Stimulated activated CD8-positive, alpha-beta memory T cell treated with anti-CD3 and anti-CD28 coated beads, Interleukin-4, amount 100 ng/mL, for 4 hours (primary cell): ENCODE measurements at places on chromosomes 5 and 9.

GRCh38 chr5:7018601-7019000 lies 305.4 kb downstream of the TENT4A start:
- no peak for DNase-seq

GRCh38 chr9:129759319-129759718 lies 6.5 kb upstream of the PTGES start:
- no peak for DNase-seq

DNA sequence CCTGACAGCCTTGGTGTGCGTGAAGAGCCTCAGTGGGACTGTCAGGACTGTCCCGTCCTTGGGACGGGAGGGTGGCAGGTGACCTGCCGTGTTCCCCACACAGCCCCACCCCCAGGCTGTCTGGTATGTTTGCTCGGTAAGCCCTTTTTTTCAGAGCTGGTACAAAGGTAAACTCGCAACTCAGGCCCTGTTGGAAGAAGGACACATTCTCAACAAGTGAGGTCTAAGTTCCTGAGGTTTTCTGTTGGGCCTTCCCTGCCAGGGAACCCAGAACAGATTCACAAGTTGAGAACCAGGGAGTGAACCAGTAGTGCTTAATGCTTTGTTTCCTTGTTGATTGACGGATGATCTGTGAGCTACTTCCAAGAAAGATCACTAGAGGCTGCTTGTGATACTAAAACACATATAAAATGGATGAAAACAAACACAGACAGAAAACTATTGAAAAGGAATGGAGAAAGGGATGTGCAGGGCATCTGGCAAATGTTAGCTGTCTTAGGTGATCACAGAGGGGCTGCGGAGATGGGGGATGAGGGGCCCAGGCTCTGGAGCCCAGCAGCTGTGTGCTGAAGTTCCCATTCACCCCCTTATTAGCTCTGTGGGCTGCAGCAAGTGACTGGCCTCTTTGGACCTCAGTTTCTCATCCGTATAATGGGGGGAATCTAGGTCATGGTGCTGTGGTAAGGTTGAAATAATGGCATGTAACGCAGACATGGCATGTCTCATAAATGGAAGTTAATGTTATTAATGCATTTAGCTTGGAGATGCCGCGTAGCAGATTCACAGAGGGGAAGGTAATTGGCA lies 2.7 kb downstream of the NDST1 start:
- DNase-seq = no peak

- no peak for DNase-seq
Measured at GRCh38 chr5:96879665-96880064, 3.4 kb downstream of the ERAP2 start.

DNA sequence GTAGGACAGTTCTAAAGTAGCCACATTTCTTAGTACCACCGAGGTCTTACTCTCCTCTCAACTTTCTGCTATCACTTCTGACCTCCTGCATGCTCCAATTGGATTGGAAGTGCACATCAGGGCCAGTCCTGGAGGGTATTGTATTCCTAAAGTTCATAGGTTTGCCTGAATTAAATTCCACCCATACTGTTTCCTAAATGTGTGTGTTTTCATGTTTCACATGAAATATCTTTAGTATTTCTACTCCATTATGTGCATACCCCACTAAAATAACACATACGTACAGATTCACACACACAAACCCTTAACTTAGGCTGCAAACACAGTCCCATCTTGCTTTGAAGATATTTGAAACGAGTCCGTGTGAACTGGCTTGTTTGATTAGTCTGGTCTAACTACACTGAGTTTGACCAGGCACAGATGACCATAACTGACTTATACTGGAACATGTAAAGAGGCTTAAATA lies 24.8 kb downstream of the ALDH1A1 start:
- no peak for DNase-seq

GRCh38 chr5:77637170-77637997 lies 1.1 kb downstream of the OTP start:
- DNase-seq = no peak

DNA sequence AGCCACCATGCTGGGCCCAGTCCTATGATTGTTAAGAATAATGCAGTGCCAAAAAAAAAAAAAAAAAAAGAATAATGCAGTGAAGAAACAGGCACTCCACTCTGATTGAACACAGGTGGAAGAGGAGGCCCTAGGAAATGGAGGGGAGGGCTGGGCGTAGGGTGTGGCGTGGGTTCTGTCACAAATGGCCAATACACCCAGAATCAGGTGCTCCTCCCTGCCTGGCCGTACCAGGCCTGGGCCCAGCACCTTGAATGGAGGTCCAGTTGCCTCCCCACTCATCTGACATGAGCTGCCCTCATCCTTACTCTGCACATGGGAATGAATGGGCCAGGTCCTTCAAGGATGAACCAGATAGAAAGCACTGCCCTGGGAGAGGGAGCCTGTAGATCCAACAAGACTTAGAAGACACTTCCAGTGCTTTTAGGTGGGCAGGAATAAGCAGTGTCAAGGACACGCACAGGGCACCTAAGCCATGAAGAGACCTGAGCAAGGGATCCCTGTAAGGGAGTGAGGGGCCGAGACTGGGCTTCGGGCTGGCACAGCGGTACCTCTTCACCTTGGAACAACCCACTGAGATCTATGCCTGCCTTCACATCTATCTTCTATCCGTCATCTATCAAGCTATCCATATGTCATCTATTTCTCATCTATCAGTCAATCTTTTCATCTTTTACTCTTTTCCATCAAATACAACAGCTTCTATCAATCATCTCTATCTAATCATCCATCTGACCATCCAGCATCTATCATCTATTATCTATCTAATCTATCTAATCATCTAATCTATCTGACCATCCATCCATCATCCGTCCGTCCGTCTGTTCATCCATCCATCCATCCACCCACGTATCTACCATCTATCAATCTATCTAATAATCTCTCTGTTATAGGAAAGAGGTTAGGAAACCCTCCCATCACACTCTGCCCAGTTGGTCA lies 15.9 kb downstream of the NINJ1 start:
- DNase-seq = no peak

DNA sequence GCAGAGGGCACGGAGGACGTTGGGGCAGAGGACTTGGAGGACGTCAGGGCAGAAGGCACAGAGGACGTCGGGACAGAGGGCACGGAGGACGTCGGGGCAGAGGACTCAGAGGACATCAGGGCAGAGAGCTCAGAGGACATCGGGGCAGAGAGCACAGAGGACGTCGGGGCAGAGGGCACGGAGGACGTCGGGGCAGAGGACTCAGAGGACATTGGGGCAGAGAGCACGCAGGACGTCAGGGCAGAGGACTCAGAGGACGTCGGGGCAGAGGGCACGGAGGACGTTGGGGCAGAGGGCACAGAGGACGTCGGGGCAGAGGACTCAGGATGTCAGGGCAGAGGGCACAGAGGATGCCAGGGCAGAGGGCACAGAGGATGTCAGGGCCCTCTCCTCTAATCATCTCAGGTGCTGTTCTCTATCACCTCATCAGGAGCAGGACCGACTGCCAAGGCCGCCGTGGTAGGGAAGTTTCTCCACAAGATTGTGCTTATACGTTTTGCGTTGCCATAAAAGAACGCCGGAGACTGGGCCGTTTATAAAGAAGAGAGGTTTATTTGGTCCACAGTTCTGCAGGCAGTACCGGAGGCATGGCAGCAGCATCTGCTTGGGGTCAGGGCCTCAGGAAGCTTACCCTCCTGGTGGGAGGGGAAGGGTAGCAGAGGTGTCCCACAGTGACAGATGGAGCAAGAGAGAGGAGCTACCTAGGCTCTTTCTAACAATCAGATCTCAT lies 29.4 kb upstream of the ADAMTS2 start:
- no peak for DNase-seq

DNA sequence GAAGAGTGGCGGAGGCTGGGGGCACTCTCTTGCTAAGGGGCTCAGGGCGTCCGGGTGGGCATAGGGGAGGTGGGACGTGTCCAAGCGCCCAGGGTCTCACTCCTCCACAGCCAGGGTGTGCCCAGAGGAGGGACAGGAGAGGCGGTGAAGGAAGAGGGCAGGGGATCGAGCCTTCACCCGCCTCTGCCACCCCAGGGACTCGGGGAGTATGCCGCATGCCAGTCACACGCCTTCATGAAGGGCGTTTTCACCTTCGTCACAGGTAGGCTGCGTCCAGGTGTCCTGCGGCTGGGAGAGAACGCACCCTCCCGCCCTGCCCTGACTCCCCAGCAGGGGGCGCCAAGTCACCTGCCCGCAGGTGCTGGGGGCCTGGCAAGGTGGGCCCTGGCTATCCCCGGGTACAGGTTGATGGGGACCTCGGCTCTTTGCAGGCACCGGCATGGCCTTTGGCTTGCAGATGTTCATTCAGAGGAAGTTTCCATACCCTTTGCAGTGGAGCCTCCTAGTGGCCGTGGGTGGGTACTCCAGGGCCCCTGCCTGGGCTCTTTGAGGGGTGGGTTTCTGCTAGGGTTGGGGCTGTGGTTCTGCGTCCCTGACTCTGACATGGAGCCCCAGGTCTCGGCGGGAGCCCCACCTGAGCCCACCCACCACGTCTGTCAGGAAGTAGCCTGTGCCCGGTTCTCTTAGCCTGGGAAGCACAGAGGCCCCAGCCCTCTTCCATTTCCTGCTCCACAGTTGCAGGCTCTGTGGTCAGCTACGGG lies 552 bp downstream of the TMEM141 start:
- peak; percentile 38 for DNase-seq

- DNase-seq = no peak
Measured at GRCh38 chr9:118100529-118101419, 396.6 kb downstream of the TLR4 start.

- DNase-seq = no peak
Measured at GRCh38 chr5:141867651-141868050, 10.6 kb downstream of the PCDH1 start.

GRCh38 chr9:69153707-69154521 lies 20.2 kb upstream of the TJP2 start:
- no peak for DNase-seq

- no peak for DNase-seq
Measured at GRCh38 chr5:173961418-173961817, 27.6 kb upstream of the C5orf47 start.

- no peak for DNase-seq
Measured at GRCh38 chr9:5552301-5552700, 42.0 kb downstream of the PDCD1LG2 start.

DNA sequence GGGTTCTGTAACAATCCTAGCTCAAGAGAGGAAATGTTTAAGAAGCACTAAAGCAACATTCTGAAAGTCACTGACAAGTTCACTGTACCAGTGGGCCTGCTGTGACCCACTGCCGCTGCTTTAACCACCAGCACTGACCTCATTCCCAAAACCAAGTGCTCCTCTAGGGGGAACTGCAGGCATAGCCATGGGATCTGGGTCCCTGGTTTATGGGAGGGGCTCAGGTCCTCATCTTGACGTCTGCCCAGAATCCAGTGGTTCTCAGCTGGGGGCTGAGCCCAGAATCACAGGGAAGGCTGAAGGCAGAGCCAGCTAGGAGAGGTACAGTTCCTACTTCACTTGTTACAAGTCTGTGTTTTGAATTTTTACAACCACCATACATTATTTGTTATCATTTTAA lies 36.1 kb upstream of the SLC2A8 start:
- no peak for DNase-seq

- no peak for DNase-seq
Measured at GRCh38 chr5:82204567-82204966, 73.6 kb downstream of the RPS23 start.

DNA sequence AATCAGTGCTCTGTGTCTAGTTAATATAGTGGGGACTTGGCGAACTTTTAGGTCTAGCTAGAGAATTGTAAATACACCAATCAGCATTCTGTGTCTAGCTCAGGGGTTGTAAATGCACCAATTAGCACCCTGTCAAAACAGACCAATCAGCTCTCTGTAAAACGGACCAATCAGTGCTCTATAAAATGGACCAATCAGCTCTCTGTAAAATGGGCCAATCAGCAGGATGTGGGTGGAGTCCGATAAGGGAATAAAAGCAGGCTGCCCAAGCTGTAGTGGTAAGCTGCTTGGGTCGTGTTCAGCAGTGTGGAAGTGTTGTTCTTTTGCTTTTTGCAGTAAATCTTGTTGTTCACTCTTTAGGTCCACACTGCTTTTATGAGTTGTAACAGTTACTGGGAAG lies 3.6 kb upstream of the OTULINL start:
- no peak for DNase-seq

DNA sequence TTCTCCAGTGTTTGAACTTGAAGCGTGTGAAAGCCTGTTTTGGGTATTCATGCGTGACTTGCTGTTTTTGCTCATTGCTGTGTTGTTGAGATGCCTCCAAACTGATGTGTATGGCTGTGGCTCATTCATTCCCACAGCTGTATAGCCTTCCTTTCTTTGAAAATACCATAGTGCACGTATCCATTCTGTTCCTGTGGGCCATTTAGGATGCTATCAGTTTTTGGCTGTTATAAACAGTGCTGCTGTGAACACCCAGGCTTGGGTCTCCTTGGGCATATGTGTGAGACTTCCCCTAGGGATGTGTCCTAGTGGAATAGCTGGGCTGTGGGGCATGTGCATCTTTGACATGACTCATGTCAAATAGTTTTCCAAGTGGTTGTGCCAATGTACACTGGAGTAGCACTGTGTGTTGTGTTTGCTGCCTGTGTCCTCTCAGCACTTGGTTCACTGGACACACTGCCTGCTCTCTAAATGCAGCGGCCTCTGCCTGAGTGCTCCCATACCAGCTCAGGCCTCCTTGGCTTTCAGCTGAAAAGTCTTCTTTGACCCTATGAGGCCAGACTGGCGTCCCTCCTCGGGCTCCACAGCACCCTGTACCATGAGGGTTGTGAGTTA lies 102.6 kb upstream of the TBC1D2 start:
- DNase-seq = no peak

DNA sequence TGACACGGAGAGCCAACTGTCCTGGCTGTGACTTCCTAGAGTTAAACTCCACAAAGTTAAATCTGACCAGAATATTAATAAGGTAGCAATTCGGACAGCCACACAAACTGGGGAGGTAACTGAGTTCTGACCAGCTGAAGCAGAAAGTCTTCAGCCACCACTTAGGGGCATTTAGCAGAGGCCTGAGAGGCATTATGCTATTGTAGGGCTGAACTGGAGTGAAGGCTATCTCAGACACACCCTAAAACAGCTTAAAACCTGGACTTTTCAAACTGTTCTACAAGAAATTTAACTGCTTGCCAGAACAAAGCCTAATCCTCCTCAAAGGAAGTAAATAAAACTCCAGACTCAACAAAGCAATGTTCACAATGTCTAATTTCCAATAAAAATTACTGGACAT lies 32.4 kb downstream of the RANBP6 start:
- no peak for DNase-seq

DNA sequence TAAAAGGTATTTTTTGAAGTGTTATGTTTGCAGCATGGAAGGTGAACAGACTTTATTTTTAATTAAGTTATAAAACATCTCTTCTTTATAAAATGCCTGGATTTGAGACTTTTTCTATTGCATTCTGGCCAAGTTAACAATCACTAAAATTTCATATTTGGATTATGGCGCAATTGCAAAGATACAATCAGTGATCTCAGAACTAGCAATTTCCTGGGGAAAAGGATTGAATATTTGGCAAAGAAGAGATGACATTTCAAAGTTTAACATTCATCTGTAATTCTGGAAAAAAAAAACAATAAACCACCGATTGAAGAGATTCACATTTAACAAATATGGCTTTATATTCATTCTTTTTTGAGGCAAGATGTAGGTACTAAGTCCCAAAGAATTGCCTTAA lies 378.0 kb downstream of the LRRC70 start:
- DNase-seq = no peak
